ENCODE measurements at places on chromosomes 7 and 10. TPM values are rescaled to one million over a fixed set of nuclear protein-coding genes. Genes with fewer than 3 reads are reported as not detected.

DNA sequence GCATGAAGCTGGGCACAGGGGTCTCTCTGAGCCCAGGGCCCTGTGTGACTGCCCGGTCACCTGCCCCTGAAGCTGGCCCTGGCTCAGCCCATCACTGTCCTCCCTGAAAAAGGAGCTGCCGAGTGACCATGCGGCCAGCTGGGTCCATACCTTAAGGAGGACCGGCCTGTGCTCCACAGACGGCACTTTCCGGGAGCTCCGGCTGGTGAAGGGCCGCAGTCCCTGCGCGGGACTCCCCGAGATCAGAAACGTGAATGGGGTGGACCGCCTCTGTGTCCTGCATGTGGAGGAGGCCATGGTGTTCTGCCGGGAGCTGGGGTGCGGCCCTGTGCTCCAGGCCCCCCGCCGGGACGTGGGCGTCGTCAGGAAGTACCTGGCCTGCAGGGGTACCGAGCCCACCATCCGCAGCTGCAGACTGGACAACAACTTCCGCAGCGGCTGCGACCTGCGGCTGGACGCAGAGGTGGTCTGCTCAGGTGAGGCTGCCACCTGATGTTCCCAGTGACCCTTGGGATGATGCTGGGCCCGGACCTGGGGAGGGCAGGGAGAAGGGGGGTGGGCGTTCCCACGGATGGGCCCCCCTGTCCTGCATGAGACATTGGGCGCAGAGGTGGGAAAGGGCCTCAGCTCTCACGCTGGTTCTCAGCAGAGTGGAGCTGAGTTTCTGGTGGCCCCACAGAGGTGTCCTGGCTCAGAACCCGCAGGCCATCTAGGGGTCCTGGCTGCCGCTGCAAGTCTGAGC, 3.5 kb downstream of the SCART1 start:
- H3K27me3 ChIP-seq: no peaks in the 10 kb centered on the region
- H3K27ac ChIP-seq: no peak overlapping the region
- no peak overlapping the region for H3K4me3 ChIP-seq
- no peaks in the 10 kb centered on the region for H3K36me3 ChIP-seq
- DNase-seq: peak; percentile 95

DNA sequence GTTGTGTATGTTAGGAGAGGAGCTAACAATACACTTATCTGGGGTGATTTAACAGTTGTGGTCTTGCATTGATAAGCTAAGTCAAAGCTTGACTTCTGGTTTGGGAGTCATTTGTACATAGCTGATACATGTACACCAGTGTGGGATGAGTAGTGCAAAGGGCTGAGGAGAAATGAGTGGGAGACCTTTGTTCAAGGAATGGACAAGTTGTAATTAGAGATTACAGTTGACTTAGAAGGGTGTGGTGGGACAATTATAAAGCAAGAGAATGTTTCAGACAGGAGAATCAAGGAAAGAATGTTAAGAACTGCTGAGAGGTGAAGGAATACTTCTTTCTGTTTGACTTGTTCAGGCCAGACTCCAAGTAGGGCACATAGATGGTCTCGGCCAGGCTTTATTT, 209.7 kb upstream of the STEAP4 start:
- H3K36me3 ChIP-seq: no peaks in the 10 kb centered on the region
- no peak for DNase-seq

DNA sequence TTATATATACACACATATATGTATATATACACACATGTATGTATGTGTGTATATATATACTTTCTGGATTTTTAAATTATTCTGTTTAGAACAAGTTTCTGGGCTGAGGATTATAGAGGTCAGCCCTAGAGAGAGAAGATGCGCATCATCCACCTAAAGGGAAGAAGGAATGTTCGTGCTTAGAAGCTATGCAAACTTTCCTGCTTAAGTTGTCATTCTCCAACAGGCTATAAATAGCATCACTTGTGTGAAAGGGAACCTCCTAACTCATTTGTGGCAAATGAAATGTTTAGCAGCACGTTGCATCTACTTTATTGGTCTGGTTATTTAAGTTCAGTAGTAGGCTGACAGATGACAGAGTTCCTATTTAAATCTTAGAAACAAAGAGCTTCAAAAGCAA, 23.9 kb upstream of the TPK1 start:
- no peaks in the 10 kb centered on the region for H3K4me1 ChIP-seq
- no peak overlapping the region for H3K4me3 ChIP-seq
- H3K27me3 ChIP-seq: no peaks in the 10 kb centered on the region
- no peak for DNase-seq

The GUSB gene
- total RNA-seq: 34.6 TPM

The SFRP4 gene
- total RNA-seq: 56.0 TPM

The SPDYE9 gene
- not detected for total RNA-seq

GRCh38 chr10:29141761-29142160, 147.1 kb upstream of the LYZL1 start:
- no peak for DNase-seq
- no peak overlapping the region for H3K27ac ChIP-seq
- H3K36me3 ChIP-seq: no peaks in the 10 kb centered on the region
- no peaks in the 10 kb centered on the region for H3K27me3 ChIP-seq
- no peaks in the 10 kb centered on the region for H3K4me1 ChIP-seq
- H3K4me3 ChIP-seq: no peak overlapping the region

The ABI1 gene
- 26.0 TPM for total RNA-seq

The LAMB1 gene
- total RNA-seq: 152 TPM

The ERVW-1 gene
- total RNA-seq: not detected

DNA sequence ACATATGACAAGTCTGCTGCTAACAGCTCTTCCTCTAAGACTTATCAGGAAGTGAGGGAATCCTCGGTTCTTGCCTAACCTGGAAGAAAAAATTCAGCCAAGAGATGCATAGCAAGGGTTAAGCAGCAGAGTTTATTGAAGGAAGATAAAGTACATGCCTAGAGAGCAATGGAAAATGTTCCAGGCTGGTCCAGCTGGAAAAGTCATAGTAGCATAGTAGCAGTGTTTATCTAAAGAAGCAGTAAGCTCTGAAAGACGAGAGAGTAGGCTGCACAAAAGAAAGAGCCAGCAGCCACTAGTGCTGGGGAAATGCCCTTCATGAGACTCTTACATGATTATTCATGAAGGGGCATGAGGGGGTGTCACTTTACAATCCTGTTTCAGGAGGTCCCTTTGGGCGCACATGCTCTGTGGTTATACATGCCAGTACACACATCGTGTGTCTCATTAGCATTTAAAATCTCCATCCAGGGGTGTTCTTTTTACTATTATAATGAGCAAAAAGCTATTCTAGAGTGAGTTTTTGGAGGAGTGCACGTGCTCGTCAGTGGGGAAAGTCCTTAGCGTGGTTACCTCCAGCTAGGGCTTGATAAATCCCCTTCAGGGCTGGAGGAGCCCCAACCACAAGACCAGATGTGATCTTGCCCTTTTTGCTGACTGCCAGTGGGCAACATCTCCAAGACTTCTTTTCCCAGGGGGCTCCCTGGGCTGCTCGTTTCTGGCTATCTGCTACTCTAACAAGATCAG, 716.1 kb downstream of the PARD3 start:
- H3K4me3 ChIP-seq: no peak overlapping the region
- no peak overlapping the region for H3K27ac ChIP-seq
- no peaks in the 10 kb centered on the region for H3K36me3 ChIP-seq

The BCL7B gene
- total RNA-seq: 57.0 TPM

DNA sequence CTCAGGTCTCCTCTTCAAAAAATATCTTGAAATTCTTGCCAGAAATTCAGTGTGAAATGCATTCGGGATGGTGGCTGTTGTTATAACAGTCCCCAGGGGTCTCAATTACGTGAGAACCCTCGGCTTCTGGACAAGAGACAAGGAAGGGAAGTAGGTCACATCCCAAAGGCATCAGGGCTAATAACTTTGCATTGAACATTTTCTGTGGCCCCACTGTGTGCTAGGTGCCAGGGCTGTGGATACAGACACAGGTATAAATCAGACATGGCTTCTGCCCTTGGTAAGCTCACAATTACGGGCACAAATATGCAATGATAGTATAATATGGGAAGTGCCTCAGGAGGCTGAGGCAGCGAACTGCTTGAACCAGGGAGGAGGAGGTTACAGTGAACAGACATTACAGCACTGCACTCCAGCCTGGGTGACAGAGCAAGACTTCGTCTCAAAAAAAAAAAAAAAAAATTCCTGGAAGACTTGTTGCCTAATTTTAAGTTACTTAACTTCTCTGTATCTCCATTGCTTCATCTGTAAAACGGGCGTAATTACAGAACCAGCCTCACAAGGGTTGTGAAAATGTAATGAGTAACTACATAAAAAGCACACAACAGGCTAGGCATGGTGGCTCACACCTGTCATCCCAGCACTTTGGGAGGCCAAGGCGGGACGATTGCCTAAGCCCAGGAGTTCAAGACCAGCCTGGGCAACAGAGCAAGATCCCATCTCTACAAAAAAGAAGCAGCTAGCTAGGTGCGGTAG, 2.5 kb upstream of the RHBDD2 start:
- no peak overlapping the region for H3K27ac ChIP-seq
- DNase-seq: no peak
- H3K36me3 ChIP-seq: peaks cover 4% of the 10 kb centered on the region
- no peaks in the 10 kb centered on the region for H3K27me3 ChIP-seq
- peaks cover 22% of the 10 kb centered on the region for H3K4me1 ChIP-seq

GRCh38 chr7:125526958-125527357, 597.3 kb upstream of the POT1 start:
- no peaks in the 10 kb centered on the region for H3K27me3 ChIP-seq
- H3K36me3 ChIP-seq: no peaks in the 10 kb centered on the region
- no peaks in the 10 kb centered on the region for H3K4me1 ChIP-seq
- no peak overlapping the region for H3K27ac ChIP-seq
- H3K4me3 ChIP-seq: no peak overlapping the region

The GPR15LG gene
- total RNA-seq: 98.0 TPM

The ACTR3C gene
- 24.1 TPM for total RNA-seq

The CTTNBP2 gene
- total RNA-seq: 25.0 TPM
